EL (cell line): ENCODE measurements at places on chromosomes 7 and 10.

DNA sequence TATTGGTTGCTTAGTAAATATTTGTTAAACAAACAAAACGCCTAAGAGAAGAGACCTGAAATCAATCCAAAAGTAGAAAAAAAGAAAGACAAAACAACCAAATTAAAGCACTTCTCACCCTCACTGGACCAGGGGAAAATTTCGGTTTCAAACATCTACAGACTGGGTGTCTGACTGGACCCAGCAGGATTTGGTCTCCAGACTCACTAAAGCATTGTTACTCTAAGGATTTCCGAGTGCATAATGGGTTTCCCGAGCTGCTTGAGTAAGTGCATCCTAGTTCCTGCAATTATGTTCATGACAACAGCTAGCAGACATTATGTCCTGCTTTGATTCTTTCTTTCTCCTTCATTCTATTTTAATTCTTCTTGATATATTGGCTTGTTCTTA is 51.8 kb upstream of the FAM3C start:
- no peak for DNase-seq

GRCh38 chr10:78724846-78725245 is 343.9 kb upstream of the ZMIZ1 start:
- no peak for DNase-seq

DNA sequence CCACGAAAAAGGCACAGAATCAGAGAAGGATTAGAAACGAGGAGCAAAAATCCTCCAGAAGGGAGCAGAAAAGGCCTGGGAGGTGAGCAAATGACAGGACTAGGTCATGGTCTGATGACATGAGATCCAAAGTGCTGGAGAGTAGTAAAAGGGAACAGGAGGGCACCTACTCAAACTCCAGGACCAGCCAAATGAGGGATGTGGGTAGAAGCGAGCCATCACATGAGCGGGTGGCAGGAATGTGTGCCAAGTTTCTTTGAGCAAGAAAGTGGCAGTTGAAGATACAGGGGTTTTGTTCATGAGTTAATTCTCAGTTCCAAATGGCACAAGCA is 112.6 kb downstream of the RNF32 start:
- DNase-seq: no peak

- DNase-seq: no peak
These were observed 2.1 kb downstream of the CYP3A5 start for GRCh38 chr7:99677648-99678045.

- DNase-seq: no peak
These were observed 79.1 kb upstream of the KCNMA1 start for GRCh38 chr10:77716458-77717317.

DNA sequence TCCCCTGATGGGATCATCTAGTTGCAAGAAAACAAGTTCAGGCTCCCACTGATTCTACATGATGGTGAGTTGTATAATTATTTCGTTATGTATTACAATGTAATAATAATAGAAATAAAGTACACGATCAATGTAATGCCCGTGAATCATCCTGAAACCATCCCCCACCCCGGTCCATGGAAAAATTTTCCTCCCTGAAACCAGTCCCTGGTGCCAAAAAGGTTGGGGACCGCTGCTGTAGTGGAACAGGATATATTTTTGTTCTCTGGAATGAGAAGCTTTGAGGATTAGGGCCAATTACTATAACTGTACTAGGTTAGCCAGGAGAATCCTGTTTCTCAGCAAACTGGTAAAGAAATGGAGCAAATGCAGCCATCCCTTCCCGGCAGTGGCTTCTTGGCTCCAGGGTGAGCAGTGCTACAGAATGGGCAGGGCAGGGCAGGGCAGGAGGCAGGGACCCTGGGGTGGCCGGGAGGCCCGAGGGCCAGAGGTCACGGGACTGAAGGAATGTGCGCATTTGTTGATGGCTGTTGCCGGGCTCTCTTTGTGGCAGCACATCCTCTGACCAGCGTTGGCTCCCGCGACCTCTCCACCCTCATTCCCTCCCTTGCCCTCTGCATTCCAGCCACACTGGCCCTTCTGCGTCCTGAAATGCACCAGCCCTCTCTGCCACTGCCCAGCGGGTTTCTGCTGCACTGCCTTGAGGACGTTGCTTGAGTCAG is 162.3 kb upstream of the NPS start:
- no peak for DNase-seq

- no peak for DNase-seq
These were observed 50.2 kb upstream of the PDCD4 start for GRCh38 chr10:110821508-110821907.

GRCh38 chr7:49244543-49244942 is 320.2 kb downstream of the CDC14C start:
- DNase-seq: no peak

DNA sequence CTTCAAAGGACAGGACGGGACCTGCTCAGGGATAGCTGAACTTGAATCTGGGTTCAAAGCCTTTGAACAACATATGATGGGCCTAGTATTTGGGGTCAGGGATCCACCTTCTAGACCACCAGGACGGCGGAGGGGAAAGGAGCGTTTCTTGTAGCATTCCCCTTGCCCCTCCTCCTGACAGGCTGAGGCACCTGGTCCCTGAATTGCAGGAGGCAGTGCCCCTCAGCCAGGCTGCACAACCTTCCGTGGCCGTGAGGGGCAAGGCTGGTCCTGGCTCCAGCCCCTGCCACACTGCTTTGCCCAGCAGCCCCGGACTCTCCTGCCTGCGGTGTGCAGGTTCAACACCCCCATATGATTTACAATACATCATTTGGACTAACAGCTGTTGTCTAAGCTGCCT is 58.1 kb downstream of the INSIG1 start:
- DNase-seq: no peak

- DNase-seq: no peak
These were observed 122.0 kb downstream of the ELAPOR2 start for GRCh38 chr7:86937363-86937878.

DNA sequence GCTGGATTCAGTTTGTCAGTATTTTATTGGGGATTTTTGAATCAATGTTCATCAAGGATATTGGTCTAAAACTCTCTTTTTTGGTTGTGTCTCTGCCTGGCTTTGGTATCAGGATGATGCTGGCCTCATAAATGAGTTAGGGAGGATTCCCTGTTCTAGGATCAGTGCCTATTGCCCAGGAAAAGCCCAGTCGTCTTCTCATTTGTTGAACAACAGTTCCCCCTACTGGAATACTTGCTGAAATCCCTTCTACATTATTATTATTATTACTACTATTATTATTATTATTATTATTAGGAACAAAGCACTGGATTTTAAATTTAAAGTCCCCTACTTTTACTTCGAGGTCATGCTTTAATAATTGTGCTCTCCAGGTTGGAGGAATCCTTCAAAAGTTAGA is 528.9 kb downstream of the MAGI2 start:
- peak; percentile 38 for DNase-seq

GRCh38 chr10:88466786-88467185 is 116.3 kb downstream of the RNLS start:
- DNase-seq: no peak

DNA sequence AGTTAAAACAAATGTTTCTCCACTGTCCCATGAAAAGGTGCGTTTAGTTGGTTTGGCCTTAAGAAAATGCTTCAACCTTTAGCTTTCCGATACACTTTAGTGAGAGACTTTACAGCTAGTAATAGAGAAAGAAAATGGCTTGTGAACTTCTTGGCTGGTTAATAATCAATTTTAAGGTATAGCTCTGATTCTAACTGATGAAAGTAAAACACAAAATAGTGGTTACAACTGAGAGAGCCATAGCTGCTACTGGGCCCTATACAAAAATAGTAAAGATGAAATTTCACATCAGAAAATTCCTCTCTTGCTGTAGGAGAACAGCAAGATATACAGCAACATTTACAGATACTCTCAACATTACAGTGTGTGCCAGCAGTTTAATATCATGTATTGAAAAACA is 371.4 kb downstream of the PHTF2 start:
- no peak for DNase-seq

DNA sequence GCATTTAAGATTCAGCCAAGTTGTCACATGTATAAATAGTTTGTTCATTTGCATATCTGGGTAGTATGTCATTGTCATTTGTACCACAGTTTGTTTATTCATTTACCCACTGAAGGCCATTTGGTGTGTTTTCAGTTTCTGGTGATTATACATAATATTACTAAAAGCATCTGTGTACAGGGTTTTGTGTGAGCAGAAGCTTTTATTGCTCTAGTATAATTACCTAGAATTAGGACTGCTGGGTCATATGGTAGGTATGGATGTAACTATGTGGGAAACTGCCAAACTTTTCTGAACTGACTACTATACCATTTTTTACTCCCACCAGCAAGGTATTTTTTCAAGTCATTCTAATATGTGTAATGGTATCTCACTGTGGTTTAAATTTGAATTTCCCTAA is 584.0 kb upstream of the GHITM start:
- no peak for DNase-seq

DNA sequence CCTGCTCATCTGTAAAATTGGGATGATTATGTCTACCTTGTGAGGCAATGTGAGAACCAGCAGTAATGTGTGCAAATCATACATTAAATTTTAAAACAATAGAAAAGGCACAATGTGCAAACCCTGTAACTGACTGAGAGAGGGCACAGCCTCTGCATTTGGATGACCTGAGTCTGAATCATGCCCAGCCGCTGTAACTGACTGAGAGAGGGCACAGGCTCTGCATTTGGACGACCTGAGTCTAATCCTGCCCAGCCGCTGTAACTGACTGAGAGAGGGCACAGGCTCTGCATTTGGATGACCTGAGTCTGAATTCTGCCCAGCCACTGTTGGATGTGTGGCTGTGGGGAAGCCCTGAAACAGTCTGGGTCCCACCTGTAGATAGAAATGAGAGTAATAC is 351.5 kb upstream of the SHH start:
- DNase-seq: no peak

DNA sequence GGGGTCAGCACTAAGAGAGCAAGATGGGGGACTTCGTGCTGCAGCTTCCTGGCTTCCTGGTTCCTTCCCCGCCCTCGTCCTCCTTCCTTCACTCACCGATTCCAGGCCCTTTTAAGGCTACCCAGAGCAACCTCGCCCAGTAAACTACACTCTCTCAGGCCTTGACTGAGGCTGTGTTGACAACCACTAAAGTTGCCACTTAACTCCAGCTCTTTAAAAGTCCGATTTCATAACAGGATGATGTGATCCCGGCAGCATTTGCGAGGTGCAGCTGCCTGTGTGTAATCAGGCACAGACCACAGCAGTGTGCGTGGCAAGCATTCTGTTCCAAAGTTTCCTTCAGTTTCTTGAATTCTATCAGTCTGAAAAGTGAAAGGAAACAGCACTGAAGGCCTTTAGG is 110.6 kb downstream of the RAB11FIP2 start:
- peak; percentile 24 for DNase-seq

GRCh38 chr10:119818889-119819270 is 53.8 kb downstream of the MCMBP start:
- DNase-seq: no peak

- DNase-seq: no peak
These were observed 79.4 kb upstream of the CDCA7L start for GRCh38 chr7:22025075-22025474.

GRCh38 chr7:154651501-154651900 is 351.4 kb downstream of the PAXIP1 start:
- no peak for DNase-seq

GRCh38 chr10:60123668-60124067 is 217.3 kb upstream of the CCDC6 start:
- peak; percentile 2 for DNase-seq

GRCh38 chr7:158030566-158030965 is 557.1 kb downstream of the PTPRN2 start:
- DNase-seq: no peak

- peak; percentile 44 for DNase-seq
These were observed 24.1 kb upstream of the FFAR4 start for GRCh38 chr10:93542358-93542791.

GRCh38 chr10:121734589-121735045 is 136.4 kb upstream of the FGFR2 start:
- peak; percentile 14 for DNase-seq

DNA sequence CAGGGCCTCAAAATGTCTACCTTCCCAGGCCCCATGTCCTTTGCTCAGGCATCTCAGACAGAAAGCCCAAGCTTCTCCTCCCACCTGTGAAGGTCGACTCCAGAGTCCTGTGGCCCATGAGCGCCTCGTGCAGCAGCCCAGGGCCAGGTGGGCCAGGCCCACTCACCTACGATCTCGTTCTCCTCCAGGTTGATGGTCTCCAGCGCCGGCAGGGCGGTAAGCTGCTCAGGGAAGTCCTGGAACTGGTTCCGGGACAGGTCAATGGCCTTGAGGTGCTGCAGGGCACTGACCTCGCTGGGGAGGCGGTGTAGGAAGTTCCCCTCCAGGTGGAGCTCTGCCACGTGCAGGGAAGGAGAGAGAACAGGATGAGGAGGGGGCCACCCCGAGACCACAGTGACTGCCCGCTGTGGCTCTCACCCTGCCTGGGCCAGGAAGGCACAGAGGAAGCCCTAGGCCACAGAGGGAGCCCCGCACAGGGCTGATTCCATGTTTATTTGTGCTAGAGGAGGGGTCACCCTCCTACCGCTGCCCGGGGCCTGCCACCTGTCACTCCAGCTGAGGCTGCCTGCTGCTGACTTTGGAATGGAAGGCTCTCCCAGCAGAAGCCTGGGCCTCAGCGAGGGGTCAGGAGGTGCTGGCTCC is 40.0 kb upstream of the NPFFR1 start:
- DNase-seq: no peak
